Glomerular endothelial cell (primary cell): ENCODE measurements at places on chromosomes 4 and X.

GRCh38 chr4:78616046-78616498 is 64.5 kb downstream of the ANXA3 start:
- no peak for DNase-seq

DNA sequence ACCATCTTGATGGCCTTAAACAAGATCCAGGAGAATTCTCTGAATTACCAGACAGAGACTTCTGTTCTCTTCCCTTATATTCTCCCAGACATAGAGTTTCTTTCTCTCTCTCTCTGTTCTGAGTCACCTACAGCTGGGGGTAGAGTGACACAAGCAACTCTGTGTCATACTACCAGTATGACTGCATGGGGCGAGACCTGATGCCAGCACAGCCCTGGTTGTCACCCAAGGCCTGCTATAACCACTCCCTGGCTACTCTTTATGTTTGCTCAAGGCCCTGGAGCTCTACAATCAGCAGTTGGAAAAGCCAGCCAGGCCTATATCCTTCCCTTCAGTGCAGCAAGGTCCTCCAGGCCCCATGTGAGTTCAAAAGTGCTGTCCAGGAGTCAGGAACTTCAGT is 114.2 kb upstream of the TENT5D start:
- no peak for DNase-seq

DNA sequence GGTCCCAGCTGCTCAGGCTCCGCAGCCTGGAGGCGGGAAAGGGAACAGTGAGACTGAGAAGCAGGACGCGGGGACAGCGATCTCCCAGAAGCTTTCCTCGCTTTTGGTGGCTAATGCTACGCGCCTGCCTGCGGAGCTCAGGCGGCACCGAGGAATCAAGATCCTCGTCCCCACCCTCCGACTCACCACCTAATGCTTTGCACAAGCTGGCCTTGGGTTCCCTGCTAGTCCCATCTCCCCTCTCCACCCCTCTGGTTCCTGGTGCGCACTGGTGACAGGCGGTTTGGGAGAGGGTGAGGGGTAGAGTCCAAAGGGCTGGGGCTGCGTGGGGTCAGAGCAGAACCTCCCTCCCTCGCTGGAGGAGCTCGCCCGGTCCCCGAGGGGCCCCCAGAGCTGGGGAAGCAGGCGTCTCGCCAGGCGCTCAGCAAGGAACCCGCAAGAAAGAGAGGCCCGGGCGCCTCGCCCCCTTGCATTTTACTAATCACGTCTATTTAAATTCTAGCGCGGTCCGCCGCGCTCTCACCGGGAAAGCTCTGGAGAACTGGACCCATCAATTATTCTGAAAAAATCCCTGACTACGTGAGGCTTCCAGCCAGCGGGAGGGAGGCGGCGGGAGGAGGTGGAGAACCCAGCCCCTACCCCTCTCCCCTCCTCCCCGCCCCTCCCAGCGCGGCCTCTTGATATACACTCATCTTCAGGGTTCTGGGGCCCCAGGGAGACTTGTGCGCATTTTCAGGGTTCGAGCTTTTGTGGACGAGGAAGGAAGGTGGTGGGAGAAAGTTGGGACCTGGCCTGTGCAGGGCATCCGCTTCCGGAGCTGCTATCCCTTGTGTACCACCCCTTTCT is 9.1 kb downstream of the POU4F2 start:
- no peak for DNase-seq

DNA sequence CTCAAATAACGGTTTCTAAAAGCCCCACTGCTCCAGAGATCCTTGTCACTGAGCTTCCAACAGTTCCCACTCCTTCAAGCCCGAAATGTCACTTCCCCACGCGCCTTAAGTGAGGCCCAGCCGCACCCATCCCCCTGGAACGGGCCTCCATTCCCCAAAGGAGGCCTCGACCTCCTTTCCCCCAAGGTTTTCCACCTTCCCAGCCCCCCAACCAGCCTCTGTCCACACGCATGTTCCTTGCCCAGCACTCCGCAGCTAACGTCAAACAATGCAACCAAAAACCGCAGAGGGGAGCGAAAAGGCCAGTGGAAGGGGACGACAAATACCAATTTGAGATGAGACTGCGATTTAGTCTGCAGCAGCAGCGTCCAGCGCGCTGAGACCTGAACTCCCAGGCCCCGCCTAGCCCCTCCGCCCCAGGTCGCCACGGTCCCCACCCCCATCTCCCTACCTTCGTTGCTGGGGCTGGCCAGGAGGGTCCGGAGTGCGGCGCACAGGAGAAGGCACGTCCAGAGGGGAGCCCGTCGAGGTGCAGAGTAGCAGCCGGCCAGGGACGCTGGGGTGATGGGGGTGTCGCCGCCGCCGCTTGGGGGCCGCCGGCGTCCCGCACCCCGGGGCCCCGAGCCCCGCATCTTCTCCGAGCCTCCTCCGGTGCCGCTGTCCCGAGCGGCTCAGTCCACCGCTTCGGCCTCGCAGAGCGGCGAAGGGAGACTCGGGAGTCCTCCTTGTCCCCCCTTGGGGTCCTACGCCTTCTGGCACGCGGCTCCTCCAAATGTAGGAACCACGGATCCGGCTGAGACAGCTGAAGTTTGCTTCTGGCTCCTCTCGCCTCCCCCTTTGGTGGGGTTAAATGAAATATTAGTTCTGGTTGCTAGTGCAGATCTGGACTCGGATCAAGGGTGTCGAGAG is 924 bp downstream of the EPHA5 start:
- no peak for DNase-seq

DNA sequence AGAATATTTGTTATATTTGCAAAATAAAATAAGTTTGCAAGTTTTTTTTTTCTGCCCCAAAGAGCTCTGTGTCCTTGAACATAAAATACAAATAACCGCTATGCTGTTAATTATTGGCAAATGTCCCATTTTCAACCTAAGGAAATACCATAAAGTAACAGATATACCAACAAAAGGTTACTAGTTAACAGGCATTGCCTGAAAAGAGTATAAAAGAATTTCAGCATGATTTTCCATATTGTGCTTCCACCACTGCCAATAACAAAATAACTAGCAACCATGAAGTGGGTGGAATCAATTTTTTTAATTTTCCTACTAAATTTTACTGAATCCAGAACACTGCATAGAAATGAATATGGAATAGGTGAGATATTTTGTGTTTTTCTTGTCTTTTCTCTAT is at the start of gene AFP:
Gene AFP (plus strand): TSS at position 238 of the 400 bp plus-strand sequence. CDS start 42 bp downstream, at position 280.
- DNase-seq = no peak

- DNase-seq = no peak
Measured at GRCh38 chr4:103996637-103997036, 276.9 kb upstream of the TACR3 start.

DNA sequence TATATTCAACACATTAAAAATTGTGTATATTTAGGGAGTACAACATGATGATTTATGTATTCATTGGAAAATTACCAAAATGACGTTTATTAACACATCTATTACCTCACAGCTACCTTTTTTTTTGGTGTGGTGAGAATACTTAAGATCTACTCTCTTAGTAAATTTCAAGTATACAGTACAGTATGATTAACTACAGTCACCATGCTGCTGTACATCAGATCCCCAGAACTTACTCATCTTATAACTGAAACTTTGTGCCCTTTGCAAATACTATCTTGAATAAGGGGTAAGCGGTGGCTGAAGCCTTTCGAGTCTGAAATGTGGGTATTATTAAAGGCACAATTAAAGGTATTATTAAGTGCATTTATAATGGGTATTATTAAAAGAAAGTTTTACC is 976 bp downstream of the PHKA1 start:
- DNase-seq = no peak
